ENCODE measurements at places on chromosomes 1 and 21.
A peak's percentile ranks its signal among the peaks of the same experiment; 100 is the strongest.

GRCh38 chr1:60345621-60346020 is 272.1 kb upstream of the C1orf87 start:
- DNase-seq, result no peak

- DNase-seq, result no peak
Measured at GRCh38 chr1:246104927-246105326, 402.2 kb downstream of the SMYD3 start.

- DNase-seq, result no peak
Measured at GRCh38 chr1:66278260-66279021, 255.5 kb upstream of the SGIP1 start.

DNA sequence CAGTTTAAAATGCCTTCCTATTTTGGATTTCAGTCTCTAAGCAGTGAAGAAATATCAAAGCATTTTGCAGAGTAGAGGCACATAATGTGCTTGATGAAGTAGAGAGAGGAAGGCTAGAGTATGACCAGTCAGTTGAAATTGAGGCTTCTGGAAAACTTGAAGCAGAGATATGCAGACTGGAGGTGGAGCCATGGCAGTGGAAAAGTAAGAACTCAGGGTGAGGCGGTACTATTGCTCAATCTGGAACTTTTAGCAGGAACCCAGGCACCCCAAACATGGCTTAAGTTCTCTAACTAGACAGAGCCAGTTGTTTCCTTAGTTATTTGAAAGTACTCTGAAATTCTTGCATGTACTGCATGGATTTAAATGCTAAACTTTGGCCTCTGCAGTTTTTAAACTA is 288.6 kb downstream of the HHAT start:
- DNase-seq, result no peak

- no peak for DNase-seq
Measured at GRCh38 chr1:16019644-16020277, 1.9 kb upstream of the HSPB7 start.

GRCh38 chr1:114771992-114772391 is 8.5 kb downstream of the SIKE1 start:
- no peak for DNase-seq

DNA sequence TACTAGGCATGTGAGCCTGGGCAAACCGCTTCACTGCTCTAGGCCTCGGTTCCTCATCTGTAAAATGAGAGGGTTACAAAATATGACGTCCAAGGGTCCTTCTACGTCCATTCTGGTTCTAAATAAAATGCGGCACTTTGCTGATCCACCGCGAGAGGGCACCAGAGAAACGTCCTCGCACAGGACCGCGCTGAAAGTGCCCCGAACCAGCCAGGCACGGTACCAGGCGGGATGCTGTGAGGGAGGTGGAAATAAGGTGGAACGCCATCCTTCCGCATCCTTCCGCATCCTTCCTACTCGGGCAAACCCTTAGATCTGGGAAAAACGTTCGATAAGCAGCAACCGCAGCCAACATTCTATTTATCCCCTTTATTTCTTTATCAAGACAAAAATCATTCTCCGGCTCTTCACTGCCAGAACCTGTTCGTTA is 60.3 kb upstream of the KRTAP19-8 start:
- peak; percentile 46 for DNase-seq

GRCh38 chr1:99084562-99084961 is 79.9 kb upstream of the PLPPR5 start:
- DNase-seq, result no peak

GRCh38 chr1:78069784-78070183 is 24.0 kb downstream of the GIPC2 start:
- DNase-seq, result no peak
